ENCODE measurements at places on chromosomes 2 and 18.

DNA sequence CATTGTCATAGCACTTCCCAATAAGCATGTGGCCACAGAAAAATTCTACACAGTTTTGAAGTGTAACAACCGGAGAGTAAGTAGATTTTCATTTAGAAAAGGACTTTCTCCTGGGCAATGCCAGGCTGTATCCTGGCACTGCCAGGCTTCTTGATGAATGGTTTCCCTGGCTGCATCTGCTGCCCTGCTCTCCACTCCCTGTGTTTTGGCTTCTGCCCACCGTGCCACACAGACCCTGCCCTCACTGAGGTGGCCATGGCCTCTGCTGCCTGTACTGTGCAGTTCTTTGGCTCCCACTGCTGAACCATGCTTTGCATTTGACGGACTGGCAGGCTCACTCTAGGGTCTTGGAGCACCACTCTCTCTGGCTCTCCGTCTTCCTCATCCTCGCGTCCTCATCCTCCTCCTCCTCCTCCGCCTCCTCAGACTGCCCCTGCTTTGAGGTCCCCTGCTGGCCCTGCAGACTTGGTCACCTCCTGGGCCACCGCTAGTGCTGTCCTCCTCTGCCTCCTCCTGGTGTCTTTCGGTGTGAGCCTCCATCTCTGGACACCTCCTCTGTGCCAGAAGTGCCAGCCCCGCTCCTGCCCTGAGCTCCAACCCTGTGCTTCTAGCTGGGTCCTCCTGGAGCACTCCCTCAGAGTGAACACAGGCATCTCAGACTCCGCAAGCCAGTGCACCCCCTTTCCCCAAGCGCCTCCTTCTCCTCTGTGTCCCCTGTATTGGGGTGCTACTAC is 45.9 kb upstream of the CNGA3 start:
- no peak overlapping the region for H3K4me3 ChIP-seq
- H3K4me1 ChIP-seq = no peaks in the 10 kb centered on the region
- H3K27ac ChIP-seq = no peak overlapping the region
- H3K36me3 ChIP-seq = no peaks in the 10 kb centered on the region

DNA sequence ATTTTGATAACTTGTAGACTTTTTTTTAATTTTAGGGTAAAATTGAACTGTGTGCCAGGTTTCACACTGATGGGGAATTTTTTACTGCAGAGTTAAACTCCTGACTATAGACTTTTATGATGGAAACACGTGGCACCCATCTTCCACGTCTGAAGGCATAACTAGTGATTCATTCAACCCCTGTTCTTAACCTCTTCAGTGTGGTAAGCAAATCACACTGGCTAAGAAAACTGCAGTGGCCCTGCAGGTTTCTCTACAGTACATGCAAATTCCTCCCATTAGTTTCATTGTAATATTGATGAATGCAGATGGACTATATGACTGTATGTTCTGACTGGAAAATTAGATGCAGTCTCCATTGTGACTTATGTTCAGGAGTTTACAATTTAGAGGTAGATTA is 47.2 kb downstream of the SMAD4 start:
- peaks cover 73% of the 10 kb centered on the region for H3K36me3 ChIP-seq
- H3K27ac ChIP-seq = no peak overlapping the region
- no peak overlapping the region for H3K4me3 ChIP-seq
- DNase-seq = no peak
- H3K4me1 ChIP-seq = no peaks in the 10 kb centered on the region
- H3K27me3 ChIP-seq = no peaks in the 10 kb centered on the region

- H3K36me3 ChIP-seq = peaks cover 55% of the 10 kb centered on the region
- H3K4me1 ChIP-seq = no peaks in the 10 kb centered on the region
- H3K27me3 ChIP-seq = no peaks in the 10 kb centered on the region
- no peak overlapping the region for H3K4me3 ChIP-seq
- DNase-seq = no peak
Observed at GRCh38 chr2:69465513-69466456, 28.6 kb upstream of the NFU1 start.

DNA sequence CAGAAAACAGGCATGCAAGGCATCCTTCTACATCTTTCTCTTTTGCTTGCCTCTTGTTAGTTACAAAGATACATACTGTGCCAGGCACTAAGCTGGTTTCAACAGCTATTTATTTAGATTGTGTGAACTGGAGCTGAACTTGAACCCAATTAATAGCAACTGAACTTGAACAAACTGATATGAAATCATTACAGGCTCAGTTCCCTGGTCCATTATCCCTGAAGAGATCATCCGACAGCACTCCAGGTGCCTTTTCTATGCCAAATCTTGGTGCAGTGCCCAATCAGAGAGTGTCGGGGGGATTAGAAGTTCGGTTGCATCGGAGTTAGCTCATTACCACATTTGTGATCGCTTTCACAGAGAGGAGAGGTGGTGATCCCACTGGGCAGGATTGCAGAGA is 477.6 kb downstream of the PARD3B start:
- H3K27ac ChIP-seq = no peak overlapping the region
- H3K4me3 ChIP-seq = no peak overlapping the region
- no peak for DNase-seq
- H3K27me3 ChIP-seq = no peaks in the 10 kb centered on the region
- peaks cover 6% of the 10 kb centered on the region for H3K4me1 ChIP-seq
- no peaks in the 10 kb centered on the region for H3K36me3 ChIP-seq

DNA sequence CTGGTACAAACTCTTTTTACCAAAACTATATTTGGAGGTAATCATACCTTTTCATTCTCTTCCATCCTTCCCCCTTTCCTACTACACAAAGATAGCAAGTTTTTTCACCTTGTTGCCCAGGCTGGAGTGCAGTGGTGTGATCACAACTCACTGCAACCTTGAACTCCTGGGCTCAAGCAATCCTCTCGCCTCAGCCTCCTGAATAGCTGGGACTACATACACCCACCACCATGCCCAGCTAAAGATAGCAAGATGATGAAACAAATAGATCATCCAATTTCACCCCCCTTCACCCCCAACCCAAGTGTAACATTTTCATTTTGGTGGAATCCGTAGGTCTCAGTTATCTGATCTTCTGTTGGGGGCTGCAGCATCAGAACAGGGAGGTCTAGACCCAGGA is 4.5 kb upstream of the STK11IP start:
- DNase-seq = no peak
- H3K4me3 ChIP-seq = no peak overlapping the region
- no peaks in the 10 kb centered on the region for H3K27me3 ChIP-seq
- peaks cover 8% of the 10 kb centered on the region for H3K4me1 ChIP-seq
- H3K27ac ChIP-seq = no peak overlapping the region
- no peaks in the 10 kb centered on the region for H3K36me3 ChIP-seq

GRCh38 chr2:71455011-71455740 is 1.8 kb downstream of the DYSF start:
- peaks cover 22% of the 10 kb centered on the region for H3K27me3 ChIP-seq
- no peaks in the 10 kb centered on the region for H3K36me3 ChIP-seq
- DNase-seq = no peak
- H3K4me3 ChIP-seq = no peak overlapping the region

DNA sequence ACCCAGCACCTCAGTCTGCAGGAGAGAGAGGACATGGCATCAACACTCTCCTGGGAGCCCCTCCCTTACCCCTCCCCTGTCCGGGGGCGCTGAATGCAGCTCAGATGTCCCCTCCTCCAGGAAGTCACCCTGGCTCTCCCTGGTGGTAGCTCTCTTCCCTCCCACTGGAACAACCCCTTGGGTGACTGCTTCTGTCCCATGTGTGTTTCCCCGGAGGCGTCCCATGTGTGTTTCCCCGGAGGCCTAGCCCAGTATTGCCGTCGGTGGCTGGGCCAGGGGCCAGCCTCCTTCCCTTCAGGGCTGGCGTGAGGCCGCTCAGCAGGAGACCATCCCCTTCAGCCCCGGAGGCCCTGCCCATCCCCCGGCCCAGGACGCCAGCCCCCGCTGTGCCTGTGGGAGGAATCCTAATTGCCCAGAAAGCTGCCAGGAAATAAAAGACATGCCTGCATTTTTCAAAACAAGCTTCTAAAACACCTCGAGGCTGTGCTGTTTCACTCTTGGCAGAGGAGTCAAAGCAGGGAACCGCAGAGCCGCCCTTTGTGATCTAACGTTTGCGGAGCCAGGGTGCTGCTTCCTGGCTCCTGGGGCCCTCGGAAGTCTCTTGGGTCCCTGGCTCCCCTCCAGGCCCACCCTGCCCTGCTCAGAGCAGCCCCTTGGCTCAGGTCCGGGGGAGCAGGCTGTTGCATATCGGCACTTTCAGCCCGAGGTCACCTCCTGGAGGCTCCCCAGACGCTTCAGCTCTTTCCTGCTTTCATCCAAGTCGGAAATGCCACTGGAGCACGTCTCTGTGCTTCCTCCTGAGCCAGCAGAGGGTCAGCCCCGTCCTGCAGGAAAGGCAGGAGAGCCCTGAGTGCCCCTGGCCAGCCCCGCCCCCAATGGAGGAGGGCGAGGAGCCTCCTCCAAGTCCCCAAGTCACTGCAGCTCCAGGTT is 11.4 kb downstream of the SNED1 start:
- peaks cover 3% of the 10 kb centered on the region for H3K27me3 ChIP-seq
- H3K4me3 ChIP-seq = peak overlapping the region; percentile 34
- peak; percentile 67 for DNase-seq
- peaks cover 44% of the 10 kb centered on the region for H3K4me1 ChIP-seq
- H3K27ac ChIP-seq = peak overlapping the region; percentile 49
- no peaks in the 10 kb centered on the region for H3K36me3 ChIP-seq

- no peak overlapping the region for H3K27ac ChIP-seq
- no peak for DNase-seq
- no peaks in the 10 kb centered on the region for H3K27me3 ChIP-seq
- no peaks in the 10 kb centered on the region for H3K4me1 ChIP-seq
Observed at GRCh38 chr2:5479265-5479928, 212.8 kb upstream of the SOX11 start.

DNA sequence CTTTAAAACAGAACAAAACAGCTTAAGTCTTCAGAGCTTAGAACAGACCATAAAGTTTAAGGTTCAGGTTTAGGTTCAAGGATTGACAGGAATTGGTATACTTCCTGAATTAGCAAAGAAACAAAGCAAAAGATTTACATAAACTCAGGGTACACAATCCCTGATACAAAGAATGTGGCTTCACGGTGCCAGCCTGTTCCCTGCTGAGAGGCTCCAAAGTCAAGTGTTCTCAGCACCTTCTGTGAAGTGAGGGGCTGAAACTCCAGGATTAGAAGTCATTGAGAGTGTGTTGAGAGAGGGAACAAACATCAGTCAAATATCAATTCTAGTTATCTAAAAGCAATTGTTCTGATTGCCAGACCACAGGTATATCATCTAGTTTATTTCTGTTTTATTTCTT is 35.7 kb downstream of the DYNAP start:
- no peaks in the 10 kb centered on the region for H3K4me1 ChIP-seq
- no peaks in the 10 kb centered on the region for H3K36me3 ChIP-seq
- no peak for DNase-seq
- H3K27ac ChIP-seq = no peak overlapping the region
- no peak overlapping the region for H3K4me3 ChIP-seq

DNA sequence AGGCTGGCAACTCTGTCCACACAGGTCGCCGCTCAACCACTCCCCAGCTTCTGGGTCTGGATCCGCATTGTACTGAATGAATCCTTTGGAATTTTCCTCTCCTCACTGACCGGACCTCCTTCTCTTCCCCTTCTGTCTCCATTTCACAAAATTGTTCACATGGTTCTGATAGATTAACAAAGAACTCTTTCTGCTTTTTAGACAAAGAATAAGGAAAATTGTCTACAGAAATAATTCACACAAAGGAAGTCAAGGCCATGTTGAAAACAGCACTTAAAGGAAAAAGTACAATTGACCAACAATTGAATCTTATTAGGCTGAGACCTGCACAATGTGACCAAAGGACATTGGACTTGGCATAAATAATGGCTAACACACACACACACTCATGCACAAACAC is 73.6 kb upstream of the GLI2 start:
- H3K4me1 ChIP-seq = no peaks in the 10 kb centered on the region
- no peak for DNase-seq
- H3K4me3 ChIP-seq = no peak overlapping the region

DNA sequence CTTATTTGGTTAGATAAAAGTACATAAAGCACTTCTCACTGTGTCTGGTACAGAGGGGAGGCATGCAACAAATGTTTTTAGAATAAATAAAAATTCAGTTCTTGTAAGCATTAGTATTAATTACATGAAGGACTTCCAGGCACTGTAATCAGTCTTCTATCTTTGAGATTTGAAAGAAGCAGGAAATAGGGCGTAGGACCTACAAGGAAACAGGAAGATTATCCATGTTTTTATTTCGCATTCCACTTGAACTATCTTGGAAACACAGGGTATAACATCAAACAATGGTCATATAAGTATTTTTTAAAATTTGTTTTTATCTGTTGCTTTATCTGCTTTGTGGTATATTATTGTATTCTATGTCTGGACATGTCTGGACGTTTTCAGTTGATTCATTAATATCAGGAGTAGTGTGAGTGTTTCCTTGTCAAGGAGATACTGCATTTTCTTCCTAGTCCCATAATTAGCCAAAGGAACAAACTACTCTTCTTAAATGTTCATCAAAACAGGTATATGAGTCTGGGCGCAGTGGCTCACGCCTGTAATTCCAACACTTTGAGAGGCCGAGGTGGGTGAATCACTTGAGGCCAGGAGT is 32.5 kb downstream of the BMPR2 start:
- no peak for DNase-seq
- H3K4me1 ChIP-seq = no peaks in the 10 kb centered on the region
- H3K27me3 ChIP-seq = no peaks in the 10 kb centered on the region
- no peak overlapping the region for H3K4me3 ChIP-seq
- H3K27ac ChIP-seq = no peak overlapping the region
- H3K36me3 ChIP-seq = no peaks in the 10 kb centered on the region

GRCh38 chr2:134609924-134610513 is 108.8 kb downstream of the TMEM163 start:
- no peak overlapping the region for H3K27ac ChIP-seq
- no peaks in the 10 kb centered on the region for H3K27me3 ChIP-seq
- no peaks in the 10 kb centered on the region for H3K4me1 ChIP-seq
- H3K4me3 ChIP-seq = no peak overlapping the region

DNA sequence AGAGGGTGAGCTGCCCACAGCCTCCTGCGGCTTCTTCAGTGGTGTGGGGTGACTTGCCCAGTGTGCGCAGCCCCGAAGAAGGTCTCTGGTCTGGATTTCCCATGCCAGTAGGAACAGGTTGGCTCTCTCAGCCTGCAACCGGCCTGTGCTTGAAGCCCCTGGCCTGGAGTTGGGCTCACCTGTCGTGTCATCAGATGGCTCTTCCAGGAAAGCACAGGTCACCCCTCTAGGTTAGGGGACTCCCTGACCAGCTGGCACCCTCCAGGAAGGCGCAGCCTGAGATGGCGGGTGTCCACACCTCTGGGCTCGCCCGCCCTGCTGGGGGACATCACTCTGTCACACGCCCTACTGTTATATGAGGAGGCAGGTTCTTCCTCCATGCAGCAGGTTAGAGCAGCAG is 179.8 kb downstream of the SEPTIN10 start:
- peaks cover 1% of the 10 kb centered on the region for H3K27me3 ChIP-seq
- H3K27ac ChIP-seq = no peak overlapping the region
- H3K4me1 ChIP-seq = no peaks in the 10 kb centered on the region
- no peaks in the 10 kb centered on the region for H3K36me3 ChIP-seq
- no peak for DNase-seq

Measured in CD4-positive, alpha-beta T cell (primary cell).